ENCODE measurements at places on chromosomes 2 and 18.

GRCh38 chr2:234930397-234930796, 21.4 kb upstream of the SH3BP4 start:
- no peak for DNase-seq

DNA sequence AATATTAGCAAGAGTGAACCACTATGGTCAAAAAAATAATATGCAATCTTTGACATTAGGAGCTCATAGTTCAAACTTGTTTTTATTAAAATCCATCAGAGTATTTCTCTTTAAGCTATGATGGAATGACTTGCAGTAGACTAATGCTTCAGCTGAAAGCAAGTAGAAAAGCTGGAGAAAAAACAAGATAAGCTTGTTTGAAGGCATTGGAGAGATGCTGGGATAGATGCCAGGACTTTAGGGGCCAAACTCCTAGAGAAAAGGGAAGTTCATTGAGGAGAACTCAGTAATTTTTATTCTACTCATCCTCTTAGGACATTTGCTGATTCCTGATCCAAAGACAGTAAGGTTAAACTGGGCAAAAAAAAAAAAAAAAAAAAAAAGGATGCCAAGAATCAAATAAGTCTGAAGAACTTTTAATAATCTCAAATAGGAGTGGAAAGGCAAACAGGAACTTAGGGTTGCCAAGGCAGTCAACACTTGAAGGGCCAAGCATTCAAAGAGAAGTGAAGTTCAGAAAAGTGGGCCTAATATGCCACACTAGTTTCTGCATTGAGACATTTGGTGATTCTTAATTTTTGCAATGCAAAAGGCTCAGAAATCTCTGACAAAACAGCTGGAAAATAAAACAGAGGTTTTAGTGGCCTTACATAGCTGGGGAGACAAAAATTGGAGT, 19.7 kb upstream of the AFF3 start:
- no peak for DNase-seq

DNA sequence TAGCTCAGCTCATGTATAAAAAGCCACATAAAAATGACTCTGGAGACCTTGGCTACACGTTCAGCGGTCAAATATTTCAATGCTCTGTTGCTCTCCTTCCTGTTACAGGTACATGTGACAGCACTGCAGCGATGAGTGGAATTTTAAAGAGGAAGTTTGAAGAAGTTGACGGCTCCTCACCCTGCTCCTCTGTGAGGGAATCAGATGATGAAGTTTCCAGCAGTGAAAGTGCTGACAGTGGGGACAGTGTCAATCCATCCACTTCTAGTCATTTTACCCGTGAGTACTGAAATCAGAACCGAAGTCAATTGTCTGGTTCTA, 125.4 kb downstream of the CSRNP3 start:
- no peak for DNase-seq

DNA sequence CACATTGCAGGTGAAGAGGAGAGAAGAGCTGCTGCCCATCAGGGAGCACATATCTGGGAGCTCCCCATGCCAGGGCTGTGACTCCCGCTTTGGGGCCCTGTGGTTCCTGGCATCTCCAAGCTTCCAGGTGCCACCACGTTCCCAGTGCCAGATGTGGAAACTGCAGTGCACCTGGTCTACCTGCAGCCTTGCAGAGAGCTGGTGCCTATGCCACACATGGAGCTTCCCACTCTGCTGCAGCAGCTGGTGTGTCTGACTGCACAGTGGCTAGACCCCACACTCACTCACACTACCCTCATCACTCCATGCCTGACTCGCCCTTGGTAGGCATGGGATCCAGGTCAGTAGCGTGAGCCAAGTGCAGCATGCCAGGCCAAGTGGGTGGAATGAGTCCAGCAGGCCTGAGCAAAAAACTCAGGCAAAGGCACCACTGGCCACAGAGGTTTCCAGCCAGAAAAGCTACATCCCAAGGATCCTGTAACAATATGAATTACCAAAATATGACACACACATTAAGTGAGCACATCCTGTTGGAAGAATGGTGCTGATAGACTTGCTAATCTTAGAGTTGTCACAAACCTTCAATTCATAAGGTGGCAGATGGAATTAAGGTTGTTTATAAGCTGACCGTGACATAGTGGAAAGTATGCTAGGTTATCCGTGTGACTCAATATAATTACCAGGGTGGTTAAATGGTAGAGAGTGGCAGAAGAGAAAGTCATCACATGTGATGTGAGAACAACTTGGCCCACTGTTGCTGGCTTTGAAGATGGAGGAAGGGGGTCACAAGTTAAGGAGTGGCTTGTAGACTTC, 150.9 kb downstream of the EHBP1 start:
- no peak for DNase-seq

DNA sequence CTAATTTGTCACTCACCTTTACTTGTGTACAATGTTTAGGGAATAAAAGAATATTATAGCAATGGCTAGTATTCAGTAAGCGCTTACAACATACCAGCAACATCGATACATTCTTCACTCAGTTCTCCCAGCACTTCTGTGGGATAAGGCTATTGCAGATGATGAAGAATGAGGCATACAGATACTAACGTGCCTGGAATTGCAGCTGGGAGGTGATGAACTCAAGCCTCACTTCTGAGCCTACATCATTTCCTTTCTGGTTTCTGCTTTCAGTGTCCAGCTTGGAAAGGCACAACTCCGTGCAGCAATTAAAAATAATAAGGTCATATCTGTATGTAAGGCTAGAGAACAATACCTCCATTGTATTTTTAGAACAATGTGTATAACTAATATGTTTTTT, 95.4 kb upstream of the AQP4 start:
- no peak for DNase-seq

DNA sequence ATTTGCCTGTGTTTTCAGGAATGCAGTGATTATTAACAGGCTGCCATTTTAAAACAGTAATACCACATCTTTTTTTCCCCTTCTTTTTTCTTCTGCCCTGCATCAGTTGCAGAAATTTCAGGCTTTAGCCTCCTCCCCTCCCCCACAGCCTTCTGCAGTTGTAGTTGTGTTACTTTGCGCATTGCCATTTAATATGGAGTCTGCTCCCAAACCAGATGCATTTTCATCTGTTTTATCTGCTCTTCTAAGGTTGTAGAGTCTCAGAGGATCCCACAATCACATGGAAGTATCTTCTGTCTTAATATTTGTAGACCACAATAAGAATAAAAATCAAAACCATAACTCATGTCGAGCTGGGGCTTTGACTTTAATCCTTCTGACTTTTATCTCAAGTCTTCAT, 3.8 kb downstream of the ASXL3 start:
- DNase-seq = no peak

GRCh38 chr2:84855731-84856130, 25.2 kb downstream of the TRABD2A start:
- DNase-seq = no peak

GRCh38 chr18:55268628-55269275, 309.5 kb upstream of the CCDC68 start:
- no peak for DNase-seq

DNA sequence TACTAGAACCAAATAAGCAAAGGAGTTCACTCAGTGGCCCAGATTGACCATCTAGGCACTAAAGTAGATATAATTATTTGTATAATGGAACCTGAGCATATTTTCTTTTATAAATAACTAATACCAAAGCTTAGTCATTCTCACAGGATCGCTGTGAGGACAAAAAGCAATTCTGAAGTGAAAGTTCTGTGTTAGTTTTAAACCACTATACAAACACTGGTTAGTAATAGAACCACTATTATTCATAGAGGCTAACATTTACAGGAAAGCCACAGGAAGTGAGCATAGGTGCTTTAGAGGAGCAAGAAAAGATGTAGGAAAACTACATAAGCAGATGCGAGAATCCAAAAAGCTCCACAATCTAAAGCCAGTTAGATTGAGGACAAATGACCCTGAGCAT, 364.7 kb downstream of the XIRP2 start:
- DNase-seq = no peak

- DNase-seq = no peak
These were observed 446.2 kb downstream of the PIK3C3 start for GRCh38 chr18:42401131-42401673.
